ENCODE measurements at places on chromosomes 4 and X.

GRCh38 chr4:140556372-140557085 lies 12.2 kb downstream of the UCP1 start:
- H3K4me1 ChIP-seq = no peaks in the 10 kb centered on the region
- no peak overlapping the region for H3K4me3 ChIP-seq
- H3K27ac ChIP-seq = no peak overlapping the region
- H3K27me3 ChIP-seq = no peaks in the 10 kb centered on the region
- no peak for DNase-seq
- H3K36me3 ChIP-seq = peaks cover 15% of the 10 kb centered on the region

DNA sequence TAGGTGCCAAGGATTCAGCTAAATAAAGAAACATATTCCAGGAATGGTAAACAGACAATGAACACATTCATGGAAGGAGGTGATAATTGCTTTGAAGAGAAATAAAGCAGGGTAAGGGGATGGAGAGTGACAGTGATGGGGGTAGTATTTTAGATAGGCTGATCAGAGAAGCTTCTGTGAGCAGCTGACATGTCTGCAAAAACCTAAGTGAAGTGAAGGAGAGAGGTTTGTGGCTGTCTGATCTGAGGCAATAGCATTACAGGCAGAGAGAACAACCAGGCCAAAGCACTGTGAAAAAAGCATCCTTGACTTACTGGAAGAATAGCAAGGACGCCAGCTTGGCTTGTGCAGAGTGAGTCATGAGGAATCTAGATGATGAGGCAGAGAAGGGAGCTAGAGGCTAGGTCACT lies 271.9 kb upstream of the GATB start:
- H3K36me3 ChIP-seq = no peaks in the 10 kb centered on the region
- DNase-seq = no peak
- no peak overlapping the region for H3K4me3 ChIP-seq
- H3K4me1 ChIP-seq = peaks cover under 1% of the 10 kb centered on the region

GRCh38 chr4:7247946-7248345 lies 55.6 kb downstream of the SORCS2 start:
- no peaks in the 10 kb centered on the region for H3K27me3 ChIP-seq
- H3K36me3 ChIP-seq = no peaks in the 10 kb centered on the region
- no peak for DNase-seq
- no peak overlapping the region for H3K4me3 ChIP-seq

DNA sequence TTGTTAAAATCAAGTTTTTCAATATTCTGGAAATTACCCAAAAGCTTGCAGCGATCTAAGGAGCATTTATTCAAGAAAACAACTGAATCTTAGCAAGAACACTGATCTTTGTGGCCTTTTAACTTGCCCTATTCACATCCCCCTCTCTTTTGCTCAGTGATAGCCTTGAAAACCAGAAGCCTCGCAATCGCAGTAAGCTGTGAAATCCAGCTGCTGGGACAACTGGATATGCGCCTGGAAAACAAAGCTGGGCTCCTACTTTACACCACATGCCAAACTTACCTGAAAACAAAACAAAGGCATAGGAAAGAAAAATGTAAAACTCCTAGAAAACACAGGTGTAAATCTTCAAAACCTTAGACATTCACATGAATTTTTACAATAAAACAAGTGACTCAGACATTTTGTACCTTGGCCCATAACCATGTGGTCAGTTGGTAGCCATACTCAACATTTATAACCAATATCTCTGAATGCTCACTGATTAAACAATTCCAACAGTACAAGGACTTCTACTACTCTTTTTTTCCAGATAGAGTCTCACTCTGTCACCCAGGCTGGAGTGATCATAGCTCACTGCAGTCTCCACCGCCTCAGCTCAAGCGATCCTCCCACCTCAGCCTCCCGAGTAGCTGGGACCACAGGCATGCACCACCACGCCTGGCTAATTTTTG lies 15.6 kb downstream of the SLC25A53 start:
- H3K4me1 ChIP-seq = no peaks in the 10 kb centered on the region
- H3K36me3 ChIP-seq = no peaks in the 10 kb centered on the region
- H3K4me3 ChIP-seq = no peak overlapping the region
- H3K27me3 ChIP-seq = no peaks in the 10 kb centered on the region

- no peak for DNase-seq
- H3K27ac ChIP-seq = no peak overlapping the region
- H3K36me3 ChIP-seq = no peaks in the 10 kb centered on the region
- no peaks in the 10 kb centered on the region for H3K27me3 ChIP-seq
- H3K4me3 ChIP-seq = no peak overlapping the region
- no peaks in the 10 kb centered on the region for H3K4me1 ChIP-seq
Observed at GRCh38 chr4:169071747-169072146, 61.7 kb upstream of the CBR4 start.

GRCh38 chr4:148192526-148192925 lies 249.7 kb downstream of the NR3C2 start:
- H3K4me3 ChIP-seq = no peak overlapping the region
- no peaks in the 10 kb centered on the region for H3K4me1 ChIP-seq
- no peak overlapping the region for H3K27ac ChIP-seq
- no peaks in the 10 kb centered on the region for H3K27me3 ChIP-seq

DNA sequence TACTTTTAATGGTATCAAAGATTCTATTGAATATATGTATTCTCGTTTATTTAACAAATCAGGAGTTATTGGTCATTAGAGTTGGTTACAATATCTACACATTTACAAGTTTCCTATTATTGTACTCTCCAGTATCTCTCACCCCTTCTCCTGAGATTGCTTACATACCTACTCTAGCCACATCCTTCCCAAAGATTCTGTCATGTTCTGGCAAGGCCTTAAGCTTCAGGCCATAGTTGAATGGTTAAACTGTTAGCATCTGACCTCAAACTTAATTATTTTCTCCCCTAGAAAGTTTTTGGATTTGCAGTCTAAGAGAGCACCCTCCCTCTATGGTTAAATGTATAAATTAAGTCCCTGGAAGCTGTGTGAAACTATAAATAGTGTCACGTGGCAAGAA lies 784.2 kb downstream of the GLUD2 start:
- no peak overlapping the region for H3K4me3 ChIP-seq
- no peak overlapping the region for H3K27ac ChIP-seq
- no peaks in the 10 kb centered on the region for H3K36me3 ChIP-seq
- H3K4me1 ChIP-seq = no peaks in the 10 kb centered on the region

DNA sequence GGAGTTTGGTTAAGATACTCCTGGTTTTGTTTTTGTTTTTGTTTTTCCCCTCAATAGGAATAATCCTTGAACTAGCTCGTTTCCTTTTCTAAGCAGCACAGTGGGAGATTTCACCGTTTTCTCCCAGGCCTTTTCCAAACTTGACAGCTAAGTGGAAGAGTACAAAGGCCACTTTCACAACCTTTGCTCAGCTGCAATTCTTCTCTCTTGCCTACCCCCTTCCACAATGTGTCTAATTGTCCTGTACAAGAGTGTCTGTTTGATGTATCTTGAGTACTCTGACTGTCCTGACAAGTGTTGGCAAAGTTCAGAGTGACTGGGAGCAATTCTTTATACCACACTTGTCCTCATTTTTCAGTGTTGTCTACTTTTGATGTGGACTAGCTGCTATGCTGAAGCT lies 674.3 kb upstream of the AMOT start:
- no peaks in the 10 kb centered on the region for H3K36me3 ChIP-seq
- no peaks in the 10 kb centered on the region for H3K27me3 ChIP-seq
- no peak overlapping the region for H3K27ac ChIP-seq
- no peaks in the 10 kb centered on the region for H3K4me1 ChIP-seq
- no peak for DNase-seq

DNA sequence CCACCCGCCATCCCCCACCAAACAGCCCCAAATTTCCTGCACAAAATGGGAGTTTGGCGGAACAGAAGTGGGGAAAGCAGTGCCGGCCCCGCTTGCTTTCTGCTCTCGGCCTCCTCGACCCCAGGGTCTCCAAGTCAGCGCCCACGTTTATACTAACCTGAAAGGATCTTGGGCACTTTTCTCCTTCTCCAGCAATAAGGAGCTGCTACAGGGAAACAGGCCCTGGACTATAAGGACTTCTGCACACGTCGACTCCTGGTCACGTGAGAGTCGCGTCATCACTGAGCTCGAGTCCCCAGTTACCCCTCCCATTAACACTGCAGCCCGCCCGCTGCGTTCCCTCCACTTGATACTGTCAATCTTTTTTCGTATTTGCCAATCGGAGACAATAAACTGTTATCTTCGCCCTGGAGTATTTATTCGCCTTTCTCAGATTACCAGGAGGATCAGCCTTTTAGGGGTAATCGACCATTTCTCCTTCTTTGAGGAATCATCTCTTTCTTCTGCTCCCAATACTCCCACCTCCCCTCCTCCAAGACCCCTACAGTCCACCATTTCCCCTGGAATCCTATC lies at the start of gene TCEAL8:
Gene TCEAL8, minus strand, starts transcription at position 235 of the 573 bp plus-strand sequence. CDS start 1,176 bp downstream, outside the sequence.
- peak within 1 kb of the TSS; percentile 62 for H3K27ac ChIP-seq
- DNase-seq = peak; percentile 71
- H3K4me3 ChIP-seq = peak within 1 kb of the TSS; percentile 65
- no peaks in the 10 kb centered on the region for H3K36me3 ChIP-seq
- no peaks in the 10 kb centered on the region for H3K27me3 ChIP-seq

DNA sequence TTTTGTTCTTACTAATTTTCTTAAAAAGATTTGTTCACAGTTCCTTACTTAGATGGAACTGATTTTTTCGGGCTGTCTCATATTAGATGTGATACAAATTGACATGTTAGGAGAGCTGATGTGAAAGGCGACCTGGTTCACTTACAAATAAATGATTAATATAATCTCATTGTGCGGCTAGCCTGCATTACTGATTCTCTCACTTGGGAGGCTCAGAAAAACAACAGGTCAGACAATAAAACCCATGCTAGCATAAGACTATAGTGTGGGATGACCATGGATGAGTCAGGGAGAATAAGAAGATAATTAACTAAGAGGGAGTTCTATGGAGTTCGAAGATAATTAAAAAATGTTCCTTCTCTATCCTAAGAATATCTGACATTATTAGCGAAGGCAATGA lies 40.8 kb downstream of the RTL9 start:
- DNase-seq = no peak
- H3K4me3 ChIP-seq = no peak overlapping the region
- H3K27me3 ChIP-seq = peaks cover 27% of the 10 kb centered on the region
- H3K36me3 ChIP-seq = no peaks in the 10 kb centered on the region
- H3K4me1 ChIP-seq = peaks cover 3% of the 10 kb centered on the region
- H3K27ac ChIP-seq = no peak overlapping the region

DNA sequence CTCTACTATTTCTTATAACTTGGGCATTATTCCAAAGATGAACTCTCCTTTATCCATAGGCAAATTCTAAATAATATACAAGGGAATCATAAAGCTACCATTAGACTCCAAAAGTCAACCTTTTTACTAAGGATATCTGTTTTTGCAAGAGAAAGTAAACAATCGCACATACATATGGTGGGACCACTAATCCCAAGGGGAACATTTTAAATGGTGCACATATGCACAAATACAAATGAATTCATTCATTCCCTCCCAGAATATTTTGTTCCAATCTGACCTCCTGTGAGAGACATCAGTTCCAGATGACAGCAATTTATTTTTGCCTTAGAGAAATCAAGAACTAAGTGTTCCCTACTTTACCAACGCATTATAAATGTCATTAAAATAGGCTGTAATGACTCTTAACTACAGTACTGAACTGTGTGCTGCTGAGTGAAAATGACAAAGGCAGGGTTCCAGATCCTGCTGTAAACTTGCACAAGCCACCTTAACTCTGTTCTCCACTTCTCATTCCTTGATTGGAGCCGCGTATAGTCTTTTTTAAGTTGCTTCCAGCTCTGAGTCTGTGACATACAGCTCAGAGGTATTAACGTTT lies 2.0 kb downstream of the DHX15 start:
- H3K36me3 ChIP-seq = peaks cover 2% of the 10 kb centered on the region
- DNase-seq = no peak
- no peaks in the 10 kb centered on the region for H3K27me3 ChIP-seq
- H3K4me1 ChIP-seq = peaks cover 55% of the 10 kb centered on the region
- H3K27ac ChIP-seq = peak overlapping the region; percentile 97
- peak overlapping the region; percentile 82 for H3K4me3 ChIP-seq

DNA sequence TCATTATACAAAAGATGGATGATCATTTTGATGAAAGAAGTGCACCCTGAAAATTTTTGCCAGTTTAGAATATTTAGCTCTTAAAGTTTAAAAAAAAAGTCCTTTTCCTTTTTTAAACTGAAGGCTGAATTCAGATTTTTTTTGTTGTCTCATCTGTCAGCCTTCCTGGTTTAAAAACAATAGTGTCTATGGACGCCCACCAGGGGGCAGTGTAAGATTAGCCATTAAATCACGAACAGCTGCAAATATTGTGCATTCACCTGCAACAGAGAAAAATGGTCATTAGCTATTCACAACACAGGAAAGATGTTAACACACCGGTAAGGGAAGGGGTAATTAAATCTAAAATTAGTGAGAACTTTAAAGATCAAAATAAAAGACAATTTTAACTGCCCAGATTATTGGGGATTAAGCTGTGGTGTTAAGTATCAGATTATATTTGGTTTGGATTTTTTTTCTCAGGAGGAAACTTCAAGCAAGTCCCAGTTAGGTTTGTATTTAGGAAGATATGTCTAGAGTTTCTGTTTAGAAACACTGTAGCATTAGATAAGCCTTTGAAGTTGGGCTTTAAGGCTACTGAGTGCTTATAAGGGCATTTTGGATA lies 4.4 kb upstream of the CXorf38 start:
- no peaks in the 10 kb centered on the region for H3K27me3 ChIP-seq
- H3K4me3 ChIP-seq = no peak overlapping the region
- peaks cover 13% of the 10 kb centered on the region for H3K4me1 ChIP-seq
- H3K36me3 ChIP-seq = peaks cover 2% of the 10 kb centered on the region
- peak overlapping the region; percentile 51 for H3K27ac ChIP-seq
- DNase-seq = peak; percentile 67

DNA sequence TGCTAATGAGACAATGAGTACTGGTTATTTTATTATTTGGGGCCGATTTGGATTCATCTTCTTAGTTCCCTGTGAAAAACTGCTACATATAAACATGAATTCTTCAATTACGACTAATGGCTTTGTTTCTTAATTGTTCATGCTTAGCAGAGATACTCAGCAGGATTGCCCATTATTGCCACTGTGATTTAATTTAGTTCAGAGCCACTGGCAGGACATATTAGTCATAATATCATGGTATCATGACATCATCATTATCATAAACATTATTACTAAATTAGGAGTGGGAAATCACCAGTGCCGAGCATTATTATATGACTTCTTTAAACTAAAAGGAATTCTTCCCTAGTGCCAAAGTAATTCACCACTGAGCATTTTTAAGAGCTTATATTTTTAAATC lies 201.4 kb downstream of the SPOCK3 start:
- H3K4me3 ChIP-seq = no peak overlapping the region
- no peak for DNase-seq
- H3K36me3 ChIP-seq = no peaks in the 10 kb centered on the region
- H3K27ac ChIP-seq = no peak overlapping the region

DNA sequence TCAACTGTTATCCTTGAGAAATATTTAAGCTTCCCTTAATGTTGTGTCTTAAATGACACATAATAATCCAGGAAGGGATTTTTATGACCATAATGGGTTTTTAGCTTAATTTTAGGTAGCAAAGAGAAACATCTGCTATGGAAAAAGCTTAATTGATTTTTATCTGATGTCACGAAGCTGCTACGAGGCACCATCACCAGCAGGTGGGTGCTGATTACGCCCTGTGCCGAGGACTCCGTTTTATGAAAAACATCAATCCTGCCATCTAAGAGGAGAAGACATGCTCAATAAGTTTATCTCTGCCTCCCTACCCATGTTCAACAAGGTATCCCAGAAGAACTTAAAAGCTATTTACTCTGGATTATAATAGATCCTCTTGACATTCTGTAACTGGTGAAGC lies 280.6 kb upstream of the ZFP42 start:
- no peaks in the 10 kb centered on the region for H3K36me3 ChIP-seq
- no peak for DNase-seq
- no peak overlapping the region for H3K4me3 ChIP-seq
- H3K4me1 ChIP-seq = no peaks in the 10 kb centered on the region
- H3K27me3 ChIP-seq = no peaks in the 10 kb centered on the region
- no peak overlapping the region for H3K27ac ChIP-seq
